Liver (tissue), 10 donors: ENCODE measurements at places on chromosomes 6 and 20.

DNA sequence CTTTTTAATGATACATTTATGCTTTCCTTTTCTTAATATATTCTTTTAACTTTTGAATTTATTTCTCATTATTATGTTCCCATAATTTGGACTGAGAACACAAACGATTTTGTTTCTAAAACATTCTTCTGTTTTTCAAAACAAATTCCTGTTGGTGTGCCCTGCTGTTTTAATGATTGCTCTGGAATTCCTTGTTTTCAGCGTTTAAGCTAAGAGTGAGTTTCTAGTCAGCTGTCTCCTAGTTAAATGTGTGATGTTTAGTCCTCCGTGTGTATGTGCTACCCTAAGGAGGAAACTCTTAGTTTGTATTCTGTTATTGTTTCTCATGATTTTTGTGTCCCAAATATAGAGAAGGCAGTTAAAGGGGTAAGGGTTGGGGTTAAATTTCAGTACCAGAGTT is 306.1 kb upstream of the RGS17 start:
- no peak for DNase-seq

DNA sequence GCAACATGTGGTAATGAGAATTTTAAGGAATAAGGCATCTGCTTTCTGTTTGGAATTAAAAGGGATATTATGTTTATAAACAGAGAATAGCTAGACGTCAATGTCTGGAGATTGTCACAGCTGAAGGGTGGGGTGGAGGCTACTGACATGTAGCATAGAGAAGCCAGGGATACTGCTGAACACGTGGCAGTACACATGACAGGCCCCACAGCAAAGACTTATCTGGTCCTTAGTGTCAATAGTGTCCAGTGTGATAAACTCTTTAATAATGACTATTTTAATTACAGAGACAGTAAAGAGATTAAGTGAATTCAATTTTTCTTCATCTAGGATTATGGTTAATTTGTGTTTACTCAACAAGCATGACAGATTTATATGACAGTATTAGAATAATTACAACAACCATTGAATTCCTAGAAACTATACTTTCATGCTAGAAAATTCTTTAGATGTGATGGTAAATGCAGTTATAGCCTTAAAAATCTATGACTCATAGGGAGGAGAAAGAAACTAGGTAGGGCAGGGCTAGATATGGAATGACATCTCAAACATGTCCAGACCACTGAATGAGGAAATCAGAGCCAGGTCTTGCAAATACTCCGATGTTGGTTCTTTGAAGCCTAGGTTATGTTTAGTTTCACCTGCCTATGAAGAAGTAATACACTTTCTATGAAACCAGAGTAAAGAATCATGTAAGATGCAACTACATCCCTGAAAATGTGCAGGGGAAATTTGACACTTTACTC is 399.5 kb downstream of the PHF3 start:
- no peak for DNase-seq

DNA sequence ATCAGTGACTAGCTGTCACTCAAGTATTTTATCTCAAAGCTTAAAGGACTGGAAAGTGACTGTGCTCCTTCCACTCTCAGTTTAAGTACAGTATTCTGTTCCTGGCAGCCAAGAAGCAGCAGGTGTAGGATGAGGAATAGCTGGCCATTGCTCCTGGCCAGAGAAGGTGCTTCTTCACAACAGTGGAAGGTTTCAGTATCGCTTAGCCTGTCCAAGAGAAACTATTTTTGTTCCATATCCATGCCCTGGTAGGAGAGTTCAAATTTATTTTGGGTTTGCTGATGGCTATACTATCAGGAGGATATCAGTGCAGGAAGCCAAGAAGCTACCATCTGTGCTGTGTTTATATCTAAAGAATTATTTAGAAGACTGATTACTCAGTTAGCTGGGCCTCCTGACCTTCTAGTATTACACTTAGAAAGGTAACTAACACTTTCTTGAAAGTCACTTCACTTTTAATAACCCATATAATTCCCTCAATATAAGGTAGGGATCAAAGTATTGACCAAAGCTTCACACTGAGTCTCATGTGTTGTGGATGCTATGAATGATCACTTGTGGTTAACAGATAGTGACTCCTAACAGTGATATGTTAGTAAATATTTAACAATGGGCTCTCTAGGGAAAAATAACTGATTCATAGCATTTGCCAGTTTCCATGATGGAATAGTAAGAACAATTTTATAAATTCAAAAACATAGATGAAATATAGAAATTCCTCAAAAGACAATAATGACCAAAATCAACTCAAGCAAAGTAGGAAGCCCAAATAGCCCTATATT is 99.9 kb downstream of the AIG1 start:
- no peak for DNase-seq

- DNase-seq, result no peak
Observed at GRCh38 chr6:170174771-170175643, 115.9 kb downstream of the DLL1 start.

DNA sequence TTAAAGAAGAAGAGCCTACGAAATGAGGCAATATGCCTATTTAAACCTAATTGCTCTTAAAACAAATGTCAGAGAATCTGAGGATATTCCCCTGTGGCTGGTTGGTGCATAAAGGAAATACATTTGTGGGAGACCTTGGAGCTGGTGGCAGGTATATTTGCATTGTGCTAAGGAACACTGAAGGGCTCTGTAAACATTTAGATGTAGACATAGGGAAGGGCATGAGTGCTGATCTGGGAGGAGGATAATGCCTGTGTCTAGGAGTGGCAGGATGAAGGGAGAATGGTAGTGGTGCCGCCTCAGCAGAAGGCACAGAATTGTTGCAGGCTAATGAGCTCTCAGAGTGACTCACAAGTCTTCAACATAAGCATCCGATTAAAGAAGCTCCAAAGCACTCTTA is 85.8 kb downstream of the CD164 start:
- no peak for DNase-seq

GRCh38 chr6:111754423-111754822 is 118.8 kb downstream of the FYN start:
- no peak for DNase-seq

- DNase-seq, result no peak
Observed at GRCh38 chr6:43874814-43875590, 105.0 kb downstream of the VEGFA start.

GRCh38 chr6:112680091-112680490 is 333.0 kb downstream of the RFPL4B start:
- no peak for DNase-seq

GRCh38 chr20:17273717-17274116 is 46.9 kb downstream of the PCSK2 start:
- DNase-seq, result no peak

- DNase-seq, result no peak
Observed at GRCh38 chr20:32829311-32830005, 9.7 kb downstream of the MAPRE1 start.

- no peak for DNase-seq
Observed at GRCh38 chr20:1955217-1955616, 38.6 kb downstream of the PDYN start.

DNA sequence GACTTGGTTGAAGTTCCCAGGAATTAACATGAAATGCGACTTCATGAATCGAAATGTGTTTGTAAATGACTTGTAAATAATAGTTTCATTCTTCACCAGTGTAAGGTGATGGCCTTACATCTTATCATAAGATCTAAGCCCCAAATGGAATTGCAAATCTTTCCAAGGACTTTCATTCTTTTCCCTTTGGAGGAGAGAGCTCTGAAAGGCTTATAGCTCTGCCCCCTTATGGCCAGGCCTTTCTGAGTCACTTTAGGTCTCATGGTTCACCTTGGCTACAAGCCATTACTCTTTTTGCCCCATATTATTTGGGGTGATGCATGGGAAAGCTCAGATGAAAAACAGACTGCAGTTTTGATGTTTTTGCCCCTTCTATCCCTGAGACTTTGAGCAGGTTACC is 209.1 kb upstream of the BMP2 start:
- DNase-seq, result no peak

- DNase-seq, result no peak
Observed at GRCh38 chr6:116536216-116536621, 9.3 kb downstream of the TRAPPC3L start.

GRCh38 chr6:80319196-80319595 is 212.7 kb downstream of the BCKDHB start:
- DNase-seq, result no peak

DNA sequence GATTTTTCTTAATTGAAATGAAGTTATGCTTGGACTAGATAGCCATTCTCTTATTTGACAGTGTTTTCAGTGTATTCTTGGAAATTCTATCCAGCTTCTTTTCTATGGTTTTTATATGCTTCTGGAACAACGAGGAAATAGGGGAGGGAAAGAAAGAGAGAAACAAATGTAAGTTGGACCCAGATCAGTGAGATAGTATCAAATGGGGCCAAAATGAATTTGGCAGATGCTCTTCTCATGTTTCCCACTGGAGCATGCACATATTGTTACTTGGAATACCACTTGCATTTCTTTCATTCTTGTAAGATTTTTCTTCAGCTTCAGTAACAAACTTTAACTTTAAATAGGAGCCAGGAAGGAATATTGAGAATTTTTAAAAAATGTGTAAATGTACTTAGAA is 312.3 kb downstream of the PRL start:
- DNase-seq, result no peak

GRCh38 chr20:32474009-32474716 is 111.0 kb downstream of the NOL4L start:
- DNase-seq, result no peak

DNA sequence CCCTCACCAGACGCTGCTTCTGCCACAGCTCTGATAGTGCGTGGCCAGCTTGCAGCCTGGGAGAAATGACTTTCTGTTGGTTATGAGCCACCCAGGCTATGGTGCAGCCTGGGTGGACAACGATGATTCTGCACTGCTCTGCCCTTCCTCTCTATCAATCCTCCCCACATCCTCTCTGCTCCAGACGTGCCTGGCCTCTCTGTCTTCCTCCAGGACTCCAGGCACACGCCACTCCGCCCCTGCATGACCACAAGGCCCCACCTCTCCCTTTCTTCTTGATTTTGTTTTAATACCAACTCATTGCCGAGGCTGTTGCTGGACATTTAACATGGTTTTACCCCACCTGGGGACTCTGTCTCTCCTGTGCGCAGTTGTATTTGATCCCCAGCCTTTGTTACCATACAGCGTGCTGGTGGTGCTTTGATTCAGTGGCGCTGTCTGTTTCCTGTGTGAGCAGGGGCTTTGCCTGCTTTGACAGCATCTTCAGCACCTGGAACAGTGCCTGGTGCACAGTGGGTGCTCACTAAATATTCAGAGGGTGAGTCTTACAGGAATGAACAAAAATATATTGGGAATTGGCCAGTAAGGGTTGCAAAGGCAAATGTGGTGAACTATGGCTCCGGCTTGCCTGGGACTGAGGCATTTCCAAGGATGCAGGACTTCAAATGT is 280.9 kb downstream of the CDH26 start:
- no peak for DNase-seq

DNA sequence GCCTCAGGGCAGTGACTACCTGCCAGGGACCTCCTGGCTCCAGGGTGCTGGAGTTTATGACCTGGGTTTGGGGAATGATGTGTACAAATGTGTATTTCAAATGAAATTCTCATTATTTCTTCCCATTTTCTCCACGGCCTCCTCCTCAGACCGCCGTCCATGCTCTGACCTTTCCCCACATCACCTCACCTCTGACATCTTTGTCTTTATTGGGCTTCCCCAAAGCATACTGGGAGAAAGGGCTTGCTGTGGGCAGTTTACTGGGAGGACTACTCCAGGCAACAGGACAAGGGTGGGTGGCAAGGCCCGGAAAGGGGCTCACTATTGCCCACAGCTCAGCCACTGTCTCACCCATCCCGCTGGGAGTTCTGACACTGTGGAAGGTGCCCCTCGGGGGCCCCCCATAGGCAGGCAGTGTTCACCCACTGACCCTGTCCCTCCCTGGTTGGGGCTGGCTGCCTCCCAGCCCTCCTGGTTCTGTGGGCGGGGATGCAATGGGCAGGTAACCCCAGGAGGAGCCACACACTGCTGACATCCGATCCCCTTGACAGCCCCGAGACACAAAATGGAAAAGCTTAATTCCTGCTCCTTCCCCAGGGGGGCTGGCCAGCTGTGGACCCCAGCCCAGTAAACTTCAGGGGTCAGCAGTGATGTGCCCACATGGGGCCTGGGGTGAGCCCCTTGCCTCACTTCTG is 39.8 kb upstream of the CST7 start:
- peak; percentile 10 for DNase-seq

DNA sequence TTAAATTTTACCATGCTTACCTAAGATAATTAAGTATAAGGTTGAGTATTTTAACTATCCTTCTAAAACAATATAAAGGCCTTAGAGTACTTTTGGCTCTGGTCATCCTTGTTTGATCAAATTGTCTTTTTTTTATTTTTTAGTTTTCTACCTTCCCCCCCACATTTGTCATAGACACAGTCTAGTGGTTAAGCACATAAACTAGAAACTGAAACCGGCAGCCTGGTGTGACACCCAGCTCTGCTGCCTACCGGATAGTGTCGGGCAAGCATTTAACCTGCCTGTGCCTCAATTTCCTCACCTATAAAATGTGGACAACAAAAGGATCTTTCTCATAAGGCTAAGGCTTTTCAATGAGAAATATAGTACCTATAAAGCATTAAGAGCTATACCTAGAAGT is 21.6 kb upstream of the TULP4 start:
- DNase-seq, result no peak
